ENCODE measurements at places on chromosomes 7 and 10.

DNA sequence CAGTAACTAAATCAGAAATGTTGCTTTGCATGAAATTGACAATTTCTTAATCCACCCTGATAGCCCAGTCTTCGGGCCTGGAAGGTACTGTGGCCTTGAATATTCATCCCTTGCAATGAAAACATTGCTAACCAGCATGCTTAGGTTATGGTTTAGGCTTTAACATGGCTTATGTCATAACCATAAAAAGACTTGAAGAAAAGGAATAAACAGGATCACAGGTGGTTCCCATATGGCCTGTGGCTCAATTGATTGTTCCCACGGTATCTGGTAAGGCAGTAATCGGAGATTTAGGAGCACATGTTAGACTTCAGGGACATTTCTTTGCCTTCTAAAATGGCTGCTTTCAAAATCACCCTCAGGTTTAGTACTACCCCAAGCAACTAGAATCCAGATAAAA, 139.5 kb downstream of the ST7 start:
- H3K27me3 ChIP-seq: no peaks in the 10 kb centered on the region
- DNase-seq: no peak
- no peaks in the 10 kb centered on the region for H3K4me1 ChIP-seq
- no peak overlapping the region for H3K27ac ChIP-seq

DNA sequence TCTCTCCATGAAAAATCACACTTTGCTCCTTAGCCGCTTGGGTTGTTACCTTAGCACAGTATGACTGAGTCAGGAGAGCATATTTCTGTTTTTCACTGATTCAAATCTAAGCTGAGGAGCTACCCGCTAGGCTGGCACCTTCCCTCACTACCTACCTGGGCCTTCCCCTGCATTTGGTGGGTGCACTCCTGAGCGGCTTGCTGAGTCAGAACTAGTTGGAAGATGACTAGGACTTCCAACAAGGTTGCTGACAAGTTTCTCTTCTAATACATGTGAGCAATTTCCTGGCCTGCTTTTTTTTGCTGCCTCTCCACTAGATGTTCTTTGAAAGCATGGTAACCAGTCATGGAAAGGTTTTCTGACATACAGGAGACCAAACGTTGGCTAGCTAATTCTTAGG, 43.8 kb upstream of the SEC61G start:
- H3K27ac ChIP-seq: no peak overlapping the region
- no peak for DNase-seq
- H3K36me3 ChIP-seq: no peaks in the 10 kb centered on the region
- no peaks in the 10 kb centered on the region for H3K4me1 ChIP-seq
- H3K4me3 ChIP-seq: no peak overlapping the region
- no peaks in the 10 kb centered on the region for H3K27me3 ChIP-seq

DNA sequence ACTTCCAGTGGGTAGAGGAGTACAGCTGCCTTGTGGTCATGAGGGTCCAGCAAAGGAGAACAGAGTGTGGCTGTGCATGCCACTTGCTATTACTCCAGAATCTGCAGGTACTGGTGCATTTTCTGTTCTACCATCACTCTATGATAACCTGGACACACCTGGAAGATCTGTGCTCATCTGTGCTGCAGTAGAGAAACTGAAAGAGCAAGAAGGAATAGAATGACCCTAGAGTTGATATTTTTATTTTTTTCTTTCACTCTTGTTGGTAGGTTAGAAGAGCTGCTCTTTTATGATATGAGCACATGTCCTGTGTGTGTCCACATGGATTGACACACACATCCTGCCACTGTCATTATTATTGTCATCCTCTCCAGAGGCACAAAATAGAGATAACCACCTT, 48.3 kb upstream of the MTURN start:
- no peak overlapping the region for H3K4me3 ChIP-seq
- no peaks in the 10 kb centered on the region for H3K36me3 ChIP-seq
- H3K27me3 ChIP-seq: no peaks in the 10 kb centered on the region
- DNase-seq: no peak
- H3K27ac ChIP-seq: no peak overlapping the region

DNA sequence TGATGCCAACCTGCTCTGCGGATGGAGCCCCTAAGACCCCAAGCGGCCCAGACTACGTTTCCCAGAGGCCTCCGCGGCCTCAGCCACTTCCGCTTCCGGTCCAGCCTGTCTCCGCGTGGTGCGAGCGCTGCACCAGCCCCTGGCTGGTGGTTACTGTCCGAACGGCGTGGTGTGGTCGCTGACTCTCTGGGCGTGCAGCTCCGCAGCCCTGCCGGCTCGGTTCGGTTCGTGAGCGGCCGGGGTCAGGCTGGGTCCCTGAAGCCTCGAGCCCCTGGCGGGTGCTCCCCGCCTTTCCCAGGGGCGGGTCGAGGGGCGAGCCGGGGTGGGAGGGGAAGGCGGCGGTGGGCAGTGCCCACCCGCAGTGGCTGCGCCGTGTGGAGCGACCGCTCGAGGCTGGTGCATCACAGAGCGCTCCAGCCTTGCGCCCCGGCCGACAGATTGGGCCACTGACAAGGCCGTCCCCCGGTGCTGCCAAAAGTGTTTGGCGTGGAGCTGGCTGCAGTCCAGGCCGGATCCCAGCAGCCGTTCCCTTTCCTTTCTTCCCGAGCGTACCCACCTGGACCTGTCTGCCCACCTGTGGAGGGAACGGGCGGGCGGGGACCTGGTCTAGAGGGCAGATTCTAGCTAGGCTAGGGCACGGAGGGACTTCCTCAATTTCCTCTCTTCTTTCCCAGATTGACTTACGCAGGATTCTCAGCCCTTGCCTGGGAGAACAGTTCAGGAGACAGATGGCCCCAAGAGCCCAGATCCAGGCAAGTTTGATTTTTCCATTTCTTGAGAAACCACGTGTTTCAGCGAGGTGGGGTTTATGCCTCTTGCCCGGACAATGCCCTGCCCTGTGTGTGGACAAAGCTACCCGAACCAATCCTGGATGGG, at the start of gene ZNF485:
Gene ZNF485 (plus strand): TSS at position 116 of the 876 bp plus-strand sequence. CDS start 613 bp downstream, at position 729.
- peak; percentile 59 for DNase-seq
- no peaks in the 10 kb centered on the region for H3K27me3 ChIP-seq
- no peaks in the 10 kb centered on the region for H3K36me3 ChIP-seq

DNA sequence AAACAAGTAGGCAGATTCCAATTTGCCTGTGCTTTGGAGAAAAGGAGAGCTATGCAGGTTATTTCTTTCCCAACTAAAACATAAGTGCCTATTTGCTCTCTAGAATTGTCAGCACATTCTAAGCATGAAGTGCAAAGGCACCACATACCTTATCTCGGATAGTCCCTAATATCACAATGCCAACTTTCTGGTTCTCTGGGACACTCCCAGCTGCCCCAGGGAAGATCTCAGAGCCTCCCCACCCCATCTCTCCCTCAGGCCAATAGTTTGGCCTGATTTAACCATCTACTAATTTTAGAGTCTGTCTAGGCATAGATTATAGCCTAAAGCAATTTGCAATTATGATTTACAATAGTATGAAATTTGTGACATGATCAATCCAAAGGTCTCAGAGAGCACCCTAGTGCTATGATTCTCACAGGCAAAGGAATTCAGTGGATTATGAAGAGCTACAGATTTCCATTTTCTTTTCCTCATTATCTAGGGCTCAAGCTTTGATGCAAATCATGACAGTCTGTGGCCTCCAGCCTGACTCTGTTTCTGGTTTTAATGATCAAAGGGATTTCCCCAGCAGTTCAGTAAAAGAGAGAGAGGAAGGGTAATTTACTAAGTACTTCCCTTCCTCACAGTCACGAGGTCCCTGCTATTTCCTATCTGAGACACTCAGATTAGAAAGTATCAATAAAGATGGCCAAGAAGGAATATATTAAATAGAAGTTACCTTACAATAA, 29.0 kb upstream of the IL6 start:
- no peak for DNase-seq
- peak overlapping the region; percentile 44 for H3K27ac ChIP-seq
- H3K4me3 ChIP-seq: no peak overlapping the region
- no peaks in the 10 kb centered on the region for H3K4me1 ChIP-seq

DNA sequence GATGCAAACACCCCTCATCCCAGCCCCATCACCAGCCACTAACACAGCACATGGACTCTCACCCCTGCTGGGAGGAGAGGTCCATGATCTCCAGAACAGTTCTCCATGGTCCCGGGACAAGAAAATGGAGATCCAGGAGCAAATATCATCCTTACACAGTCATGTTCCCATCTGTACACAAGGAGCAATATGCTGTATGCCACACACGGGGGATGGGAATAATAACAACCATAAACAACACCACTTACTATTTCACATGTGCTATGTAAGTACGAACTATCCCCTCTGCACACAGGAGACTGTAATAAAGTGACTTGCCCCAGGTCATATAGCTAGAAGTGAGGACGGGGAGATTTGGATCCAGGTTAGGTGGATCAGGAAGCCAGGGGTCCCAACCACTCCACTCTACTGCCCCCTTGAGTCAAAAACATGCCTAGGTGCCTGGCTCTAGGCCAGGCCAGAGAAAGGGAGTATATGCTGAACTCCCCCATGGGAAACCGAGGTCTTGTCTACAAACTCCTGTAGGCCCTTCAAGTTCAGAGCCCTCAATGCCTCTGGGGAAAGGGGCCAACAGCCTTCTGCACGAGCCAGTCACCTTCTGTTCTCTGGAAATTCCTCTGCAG, 34.1 kb downstream of the LRRC20 start:
- no peaks in the 10 kb centered on the region for H3K36me3 ChIP-seq
- DNase-seq: no peak
- H3K4me1 ChIP-seq: no peaks in the 10 kb centered on the region
- H3K4me3 ChIP-seq: no peak overlapping the region
- H3K27me3 ChIP-seq: no peaks in the 10 kb centered on the region
- no peak overlapping the region for H3K27ac ChIP-seq

DNA sequence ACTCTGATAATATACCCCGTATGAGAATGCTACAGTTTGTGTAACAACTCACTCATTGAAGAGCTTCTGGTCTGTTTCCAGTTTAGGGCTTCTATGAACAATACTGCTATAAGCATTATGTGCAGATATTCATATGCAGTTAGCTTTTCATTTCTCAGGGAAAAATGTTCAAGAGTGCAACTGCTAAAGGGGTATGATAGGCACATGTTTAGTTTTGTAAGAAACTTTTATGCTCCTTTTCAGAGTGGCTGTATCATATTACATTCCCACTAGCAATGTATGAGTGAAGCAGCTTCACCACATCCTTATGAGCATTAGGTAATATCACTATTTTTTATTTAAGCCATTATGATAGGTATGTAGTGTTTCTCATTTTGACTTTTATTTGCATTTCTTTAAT, 182.6 kb upstream of the CXCL12 start:
- H3K27ac ChIP-seq: no peak overlapping the region
- H3K36me3 ChIP-seq: no peaks in the 10 kb centered on the region
- no peak overlapping the region for H3K4me3 ChIP-seq
- H3K4me1 ChIP-seq: no peaks in the 10 kb centered on the region

GRCh38 chr7:3880228-3880987, 579.4 kb downstream of the SDK1 start:
- no peak overlapping the region for H3K4me3 ChIP-seq
- no peaks in the 10 kb centered on the region for H3K4me1 ChIP-seq
- DNase-seq: no peak
- no peaks in the 10 kb centered on the region for H3K36me3 ChIP-seq

GRCh38 chr10:17244700-17245365, 16.8 kb downstream of the VIM start:
- H3K27me3 ChIP-seq: no peaks in the 10 kb centered on the region
- DNase-seq: no peak
- no peaks in the 10 kb centered on the region for H3K4me1 ChIP-seq
- H3K36me3 ChIP-seq: no peaks in the 10 kb centered on the region
- H3K4me3 ChIP-seq: no peak overlapping the region

DNA sequence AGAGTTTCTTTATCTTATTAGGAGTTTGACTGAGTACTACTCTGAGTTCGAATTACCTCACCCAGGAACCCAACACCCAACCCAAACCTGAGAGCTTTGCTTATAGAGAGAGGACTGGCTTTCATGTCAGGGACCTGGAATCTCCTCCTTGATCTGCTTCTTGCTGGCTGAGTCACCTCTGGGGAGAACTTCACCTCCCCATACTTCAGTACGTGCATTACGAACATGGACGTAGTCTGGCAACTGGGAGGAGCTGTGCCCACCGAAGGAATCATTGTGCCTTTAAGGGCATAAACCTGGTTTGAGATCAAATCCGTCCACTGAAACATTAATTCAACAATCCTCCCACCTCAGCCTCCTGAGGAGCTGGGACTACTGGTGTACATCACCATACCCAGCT, 12.2 kb upstream of the PSAP start:
- H3K4me1 ChIP-seq: no peaks in the 10 kb centered on the region
- no peaks in the 10 kb centered on the region for H3K27me3 ChIP-seq
- H3K27ac ChIP-seq: no peak overlapping the region
- no peak for DNase-seq

DNA sequence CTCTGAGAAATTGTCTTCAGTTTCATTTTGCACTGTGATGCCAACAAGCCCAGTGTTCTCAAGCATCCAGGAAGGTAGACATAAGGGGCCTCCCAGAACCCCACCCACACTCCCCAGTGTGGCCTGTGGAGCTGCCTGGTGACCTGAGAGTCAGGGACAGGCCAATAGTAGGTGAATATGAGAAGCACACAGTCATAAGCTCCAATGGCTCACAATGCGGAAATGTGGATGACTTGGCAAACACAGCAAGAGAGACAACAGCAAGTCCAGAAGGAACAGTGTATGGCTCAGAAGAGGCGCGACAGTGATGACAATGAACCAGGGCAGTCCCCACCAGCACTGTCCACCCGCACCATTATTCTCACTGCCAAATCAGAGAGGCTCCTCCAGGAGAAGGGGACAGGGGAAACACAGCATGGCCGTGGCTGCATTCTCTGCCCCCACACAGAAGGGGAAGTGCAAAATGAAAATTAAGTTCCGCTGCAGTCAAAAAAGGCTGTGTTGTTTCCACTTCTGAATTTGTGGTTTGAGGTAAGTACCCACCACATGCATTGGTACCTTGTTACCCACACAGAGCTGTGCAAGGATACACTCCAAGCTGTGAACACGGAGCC, 419.8 kb downstream of the GRID1 start:
- H3K27me3 ChIP-seq: no peaks in the 10 kb centered on the region
- no peak overlapping the region for H3K4me3 ChIP-seq
- no peaks in the 10 kb centered on the region for H3K36me3 ChIP-seq
- no peaks in the 10 kb centered on the region for H3K4me1 ChIP-seq
- no peak overlapping the region for H3K27ac ChIP-seq

DNA sequence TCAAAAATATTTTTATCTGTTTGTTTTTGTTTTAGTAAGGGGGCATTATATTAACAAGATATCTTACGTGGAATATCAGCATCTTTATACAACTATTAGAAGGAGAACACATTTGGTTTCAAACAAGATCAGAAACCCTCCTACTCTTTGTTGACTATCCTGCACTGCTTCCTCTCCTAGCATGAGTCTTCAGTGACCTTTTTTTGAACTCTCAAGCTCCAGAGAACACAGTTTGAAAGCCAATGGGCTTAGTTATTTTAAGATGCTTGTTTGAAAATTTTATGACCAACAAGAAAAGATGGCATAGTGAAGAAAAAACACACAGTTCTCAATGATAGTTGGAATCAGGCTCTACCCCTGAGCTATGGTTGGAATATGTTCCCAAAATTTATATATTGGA, 37.2 kb upstream of the RTKN2 start:
- H3K36me3 ChIP-seq: no peaks in the 10 kb centered on the region
- no peak overlapping the region for H3K27ac ChIP-seq
- H3K27me3 ChIP-seq: no peaks in the 10 kb centered on the region
- DNase-seq: no peak

- no peak for DNase-seq
- H3K4me3 ChIP-seq: no peak overlapping the region
- H3K27ac ChIP-seq: no peak overlapping the region
- H3K36me3 ChIP-seq: no peaks in the 10 kb centered on the region
Observed at GRCh38 chr7:35646289-35647023, 48.5 kb downstream of the HERPUD2 start.
